ENCODE measurements at places on chromosomes 1 and 21.

DNA sequence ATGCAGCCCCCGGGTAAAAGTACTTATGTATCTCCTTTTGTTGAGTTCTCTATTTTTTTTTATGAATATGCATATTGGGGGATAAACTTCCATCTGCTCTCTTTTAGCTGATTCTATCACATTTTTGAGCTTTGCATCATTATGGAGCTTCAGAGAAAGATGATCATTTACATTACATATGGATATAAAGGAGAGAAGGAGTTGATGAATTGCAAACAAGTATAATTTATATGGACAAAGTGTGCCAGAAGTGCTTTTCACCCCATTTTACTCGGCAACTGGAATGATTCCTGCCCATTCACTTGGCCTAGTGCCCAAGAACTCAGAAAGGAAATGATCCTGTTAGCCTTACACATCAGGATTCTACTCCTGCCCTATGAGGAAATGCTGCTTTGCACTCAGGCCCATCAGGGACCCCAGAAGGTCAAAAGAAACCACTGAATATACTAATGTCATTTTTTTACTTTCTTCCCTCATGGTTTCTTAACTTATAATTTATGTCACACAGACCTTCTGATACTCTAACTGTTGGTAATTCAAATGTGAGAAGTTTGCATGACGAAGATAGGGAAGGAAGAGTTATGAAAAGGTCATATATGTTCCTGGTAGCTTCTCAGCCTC lies 65.6 kb downstream of the SAMSN1 start:
- no peak for DNase-seq

GRCh38 chr21:26835027-26835713 lies 10.0 kb downstream of the ADAMTS1 start:
- DNase-seq: peak; percentile 46

DNA sequence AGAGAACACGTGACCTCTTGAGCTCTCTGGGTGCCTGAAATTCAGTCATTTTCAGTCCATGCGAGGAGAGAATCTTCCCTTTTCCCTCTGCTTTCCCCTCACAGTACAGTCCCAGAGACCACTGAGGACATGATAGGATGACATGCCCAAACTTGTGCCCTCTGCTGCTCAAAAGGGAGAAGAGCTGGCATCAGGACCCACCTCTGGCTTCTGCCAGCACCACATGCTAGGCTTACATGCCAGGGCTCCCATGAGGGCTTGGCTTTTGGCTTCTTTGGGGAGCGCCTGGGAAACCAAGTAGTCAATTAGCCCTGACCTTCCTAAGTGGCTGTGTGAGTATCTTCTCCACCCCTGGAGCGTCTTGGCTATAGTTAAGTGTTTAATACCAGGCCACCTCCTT lies 13.8 kb upstream of the KCNQ4 start:
- DNase-seq: no peak

GRCh38 chr1:2468041-2468472 lies 8.0 kb upstream of the PLCH2 start:
- DNase-seq: peak; percentile 74

GRCh38 chr1:23169727-23170335 lies 1.2 kb upstream of the LUZP1 start:
- no peak for DNase-seq

GRCh38 chr1:18464665-18465050 lies 16.1 kb upstream of the KLHDC7A start:
- DNase-seq: no peak

DNA sequence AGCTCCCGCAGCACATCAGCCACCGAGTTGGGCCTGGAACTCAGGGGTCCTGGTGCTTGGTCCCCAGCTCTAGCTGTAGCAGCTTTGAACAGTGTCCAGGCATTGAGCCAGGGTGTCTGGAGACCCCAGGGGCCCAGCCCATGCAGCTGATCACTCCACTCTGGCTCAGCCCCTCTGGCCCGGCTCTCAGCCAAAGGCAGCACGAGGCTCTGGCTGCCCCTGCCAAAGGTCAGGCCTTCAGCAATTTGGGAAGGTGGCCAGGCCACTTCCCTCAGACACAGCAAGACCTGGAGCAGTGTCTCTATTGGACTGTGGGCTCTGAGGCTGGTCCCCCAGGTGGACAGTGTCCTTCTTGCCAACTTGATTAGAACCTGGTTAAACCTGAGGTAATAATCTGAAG lies 34.4 kb upstream of the RNF19B start:
- DNase-seq: no peak

DNA sequence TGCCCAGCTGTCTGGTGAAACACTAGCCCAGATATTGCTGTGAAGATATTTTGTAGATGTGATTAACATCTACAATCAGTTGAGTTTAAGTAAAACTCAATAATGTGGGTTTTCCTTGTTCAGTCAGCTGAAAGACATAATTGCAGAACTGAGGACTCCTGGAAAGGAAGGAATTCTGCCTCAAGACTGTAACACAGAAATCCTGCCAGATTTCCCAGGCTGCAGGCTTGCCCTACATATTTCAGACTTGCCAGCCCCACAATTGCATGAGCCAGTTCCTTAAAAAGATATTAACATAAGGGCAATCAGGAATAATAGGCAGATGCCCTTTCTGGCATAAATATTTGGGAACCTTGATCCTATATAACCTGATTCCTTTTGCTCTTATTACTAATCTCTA lies 14.2 kb upstream of the NIBAN1 start:
- peak; percentile 61 for DNase-seq

DNA sequence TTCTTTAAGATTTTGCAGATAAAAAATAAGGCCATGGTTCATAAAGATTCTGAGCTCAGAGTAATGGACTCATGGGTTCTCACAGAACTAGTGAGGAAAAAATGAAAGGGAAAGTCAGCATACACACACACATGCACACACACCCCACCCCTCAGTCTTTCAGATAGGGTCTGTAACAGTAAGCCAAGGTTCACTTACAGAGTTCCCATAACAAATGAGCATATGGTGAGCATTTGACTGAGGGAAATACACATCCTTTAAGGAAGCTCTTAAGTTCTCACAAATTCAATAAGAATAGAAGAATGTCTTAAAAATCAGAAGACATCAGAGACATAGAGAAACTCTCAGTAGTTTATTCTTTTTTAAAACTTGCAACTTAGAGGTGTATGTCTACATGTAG lies 57.9 kb downstream of the NTMT2 start:
- DNase-seq: no peak

DNA sequence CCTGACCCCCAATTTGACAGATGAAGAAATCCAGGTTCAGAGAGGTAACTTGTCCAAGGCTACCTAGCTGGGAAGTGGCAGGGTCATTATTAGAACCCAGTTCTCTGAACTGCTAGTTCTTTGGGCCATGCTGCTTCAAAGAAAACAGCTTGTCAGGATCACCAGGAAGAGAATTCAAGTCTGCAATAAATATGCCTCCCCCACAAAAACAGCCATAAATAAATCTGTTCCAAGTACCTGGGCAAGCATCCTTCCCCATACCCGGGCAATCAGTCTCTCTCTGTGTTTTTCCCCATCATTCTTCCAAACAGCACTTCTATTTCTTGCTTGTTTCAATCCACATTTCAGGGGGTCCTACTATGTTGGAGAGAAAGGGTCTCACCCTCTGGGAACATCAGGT lies 34.1 kb downstream of the SLC9A1 start:
- DNase-seq: no peak

DNA sequence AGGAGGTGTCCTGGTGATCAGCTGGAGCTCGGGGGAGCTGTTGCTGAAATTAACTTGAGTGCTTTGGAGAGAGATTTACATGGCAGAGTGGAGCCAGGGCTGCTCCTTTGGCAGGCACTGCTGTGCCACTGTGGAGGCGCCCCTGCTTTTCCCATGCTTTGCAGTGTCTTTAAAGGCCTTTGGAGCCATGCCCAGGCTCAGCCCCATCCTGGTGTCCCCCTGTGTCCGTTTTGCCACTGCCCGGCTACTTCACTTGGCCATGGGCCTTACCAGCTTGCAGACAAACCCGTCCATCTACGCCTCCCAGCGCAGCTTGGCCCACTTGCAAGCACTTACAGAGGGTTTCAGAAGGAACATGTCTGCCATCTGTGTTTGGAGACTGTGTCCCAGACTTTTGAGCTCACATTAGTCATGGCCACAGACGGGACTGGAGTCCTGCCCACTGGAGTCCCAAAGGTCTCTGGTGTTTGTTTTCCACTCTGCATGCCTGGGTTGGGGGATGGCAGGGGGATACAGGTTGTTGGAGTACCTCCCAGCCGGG lies 18.2 kb upstream of the LAMTOR5 start:
- no peak for DNase-seq

- no peak for DNase-seq
Measured at GRCh38 chr21:35503671-35504070, 454.6 kb upstream of the RUNX1 start.

- peak; percentile 66 for DNase-seq
Measured at GRCh38 chr1:235866205-235866912, at the start of gene LYST. Gene LYST (minus strand): TSS chr1:235866906. CDS start chr1:235830417, 36,489 bp downstream.

DNA sequence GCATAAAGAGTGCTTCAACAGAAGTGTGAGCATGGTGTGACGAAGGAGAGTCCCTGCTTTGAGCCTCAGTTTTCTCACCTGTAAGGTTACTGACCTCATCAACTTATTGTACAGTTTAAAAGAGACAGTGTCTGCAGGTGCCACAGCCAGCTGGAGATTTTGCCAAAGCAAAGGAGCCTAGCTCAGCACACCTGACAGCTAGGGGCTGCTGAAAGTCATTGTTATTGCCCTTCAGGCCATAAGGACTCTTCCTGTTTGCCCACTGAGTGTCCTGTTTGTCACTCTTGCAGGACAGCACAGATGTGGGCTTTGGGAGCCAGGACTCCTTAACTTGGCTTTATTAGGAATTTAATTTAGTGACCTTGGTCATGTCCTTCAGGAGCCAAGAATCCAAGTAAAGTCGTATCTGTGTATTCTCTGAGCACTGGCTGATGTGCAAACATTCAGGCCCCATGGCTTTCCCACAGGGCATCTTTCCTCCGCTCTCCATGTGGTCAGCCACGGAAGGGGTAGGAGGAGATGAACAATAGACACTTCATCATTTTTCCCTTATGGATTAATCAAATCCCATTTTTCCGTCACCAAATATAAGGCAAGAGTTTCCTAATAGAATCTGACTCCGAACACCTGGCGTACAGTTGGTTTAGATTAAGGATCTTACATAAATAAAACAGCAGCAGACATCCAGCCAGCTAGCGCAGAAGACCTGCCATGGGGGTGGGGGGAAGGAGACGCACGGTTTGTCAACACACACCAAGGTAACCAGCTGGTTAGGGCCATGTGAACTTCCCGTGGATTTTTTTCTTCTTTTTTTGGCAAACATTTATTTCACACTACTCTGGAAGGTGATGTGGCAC lies 43.1 kb upstream of the KANK4 start:
- DNase-seq: no peak

- no peak for DNase-seq
Measured at GRCh38 chr1:102241431-102242338, 245.0 kb upstream of the OLFM3 start.

DNA sequence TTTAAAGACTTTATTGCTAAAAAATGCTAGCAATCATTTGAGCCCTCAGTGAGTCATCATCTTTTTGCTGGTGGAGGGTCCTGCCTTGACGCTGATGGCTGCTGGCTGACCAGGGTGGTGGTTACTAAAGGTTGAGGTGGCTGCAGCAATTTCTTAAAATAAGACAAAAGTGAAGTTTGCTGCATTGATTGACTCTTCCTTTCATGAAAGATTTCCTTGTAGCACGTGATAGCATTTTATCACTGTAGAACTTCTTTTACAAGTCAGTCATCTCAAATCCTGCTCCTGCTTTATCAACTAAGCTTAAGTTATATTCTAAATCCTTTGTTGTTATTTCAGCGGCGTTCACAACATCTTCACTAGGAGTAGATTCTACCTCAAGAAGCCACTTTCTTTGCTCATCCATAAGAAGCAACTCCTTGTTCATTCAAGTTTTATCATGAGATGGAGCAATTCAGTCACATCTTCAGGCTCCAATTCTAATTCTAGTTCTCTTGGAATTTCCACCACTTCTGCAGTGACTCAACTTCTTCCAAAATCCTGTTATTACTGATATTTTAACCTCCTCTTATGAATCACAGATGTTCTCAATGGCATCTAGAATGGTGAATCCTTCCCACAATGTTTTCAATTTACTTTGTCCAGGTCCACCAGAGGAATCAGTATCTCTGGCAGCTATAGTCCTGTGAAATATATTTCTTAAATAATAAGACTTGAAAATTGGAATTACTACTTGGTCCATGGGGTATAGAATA lies 17.6 kb upstream of the RGS1 start:
- no peak for DNase-seq

- no peak for DNase-seq
Measured at GRCh38 chr1:1929102-1929638, 10.1 kb upstream of the TMEM52 start.

GRCh38 chr1:87335175-87335884 lies 6.7 kb downstream of the LMO4 start:
- peak; percentile 80 for DNase-seq

GRCh38 chr1:154891452-154891851 lies 21.4 kb upstream of the KCNN3 start:
- no peak for DNase-seq

DNA sequence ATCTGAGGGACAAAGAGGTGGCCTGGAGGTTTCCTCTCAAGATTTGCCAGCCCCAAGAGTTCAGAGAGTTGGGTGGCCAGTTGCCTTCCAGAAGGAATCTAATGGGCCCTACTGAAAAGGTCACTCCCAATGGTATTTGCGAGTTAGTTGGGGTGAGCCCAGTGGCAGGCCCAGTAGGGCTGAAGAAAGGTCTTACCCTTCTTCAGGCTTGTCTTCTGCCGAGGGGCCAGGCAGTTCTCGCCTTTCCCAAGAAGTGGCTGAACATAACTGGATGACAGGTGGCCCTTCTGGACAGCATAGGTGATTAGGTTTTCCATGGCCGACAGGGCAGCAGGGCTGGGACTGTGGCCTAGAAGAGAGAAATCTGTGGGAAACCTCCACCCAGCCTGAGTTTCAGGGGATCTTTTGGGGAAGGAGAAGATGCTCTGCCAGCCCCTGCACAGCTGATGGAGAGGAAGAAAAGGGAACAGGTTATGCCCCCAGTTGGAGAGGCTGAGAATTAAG lies 7.2 kb downstream of the PGLYRP4 start:
- DNase-seq: no peak

DNA sequence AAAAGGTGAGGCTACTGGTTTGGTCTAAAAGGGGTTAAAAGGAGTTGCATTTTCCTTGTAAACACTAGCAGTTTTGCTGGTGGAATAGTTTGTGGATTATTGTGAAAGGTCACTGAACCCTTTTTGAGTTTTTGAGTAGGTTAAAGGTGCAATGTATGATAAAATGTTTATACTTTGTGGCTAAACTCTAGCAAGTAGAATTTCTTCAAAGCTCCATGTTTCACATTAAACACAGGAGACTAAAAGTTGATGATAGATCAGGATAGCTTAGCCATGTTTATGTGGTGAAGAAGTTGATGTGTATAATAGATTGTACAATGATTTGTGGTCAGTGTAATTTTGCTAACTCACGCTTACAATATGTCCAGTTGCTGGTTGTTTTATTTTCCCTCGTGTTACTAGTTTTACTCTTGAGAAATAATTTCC lies 13.1 kb downstream of the ZNF326 start:
- DNase-seq: no peak

- DNase-seq: no peak
Measured at GRCh38 chr1:226638608-226639007, 90.0 kb downstream of the STUM start.

- no peak for DNase-seq
Measured at GRCh38 chr1:221309723-221310122, 430.5 kb downstream of the HLX start.

- no peak for DNase-seq
Measured at GRCh38 chr1:87044840-87045239, 130.4 kb downstream of the HS2ST1 start.

- DNase-seq: peak; percentile 80
Measured at GRCh38 chr1:15153842-15154479, 414 bp downstream of the TMEM51 start.
